ENCODE measurements at places on chromosomes 11 and 22.

DNA sequence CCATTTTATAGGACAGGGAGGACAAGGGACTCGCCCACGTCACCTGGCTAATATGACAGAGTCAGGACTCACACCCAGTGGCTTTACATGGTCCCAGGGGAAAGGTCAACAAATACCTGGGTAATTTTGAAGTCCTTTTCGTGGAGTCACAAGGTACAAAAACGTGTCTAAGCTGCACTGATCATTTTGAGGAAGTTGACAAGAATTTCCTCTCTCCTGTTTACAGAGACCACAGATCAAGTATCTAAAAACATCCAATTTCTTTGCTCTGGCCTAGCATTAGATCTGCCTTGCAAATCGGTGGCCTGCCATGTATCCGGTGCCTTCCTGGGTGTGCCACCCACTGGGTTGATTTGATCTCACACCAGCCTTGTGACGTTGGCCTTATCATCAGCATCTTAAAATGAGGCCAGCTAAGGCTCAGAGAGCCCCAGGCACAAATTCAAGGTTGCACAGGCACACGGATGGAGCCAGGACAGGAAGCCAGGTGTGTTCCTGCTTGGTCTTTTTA, 17.6 kb downstream of the GDPD5 start:
- no peak for DNase-seq

DNA sequence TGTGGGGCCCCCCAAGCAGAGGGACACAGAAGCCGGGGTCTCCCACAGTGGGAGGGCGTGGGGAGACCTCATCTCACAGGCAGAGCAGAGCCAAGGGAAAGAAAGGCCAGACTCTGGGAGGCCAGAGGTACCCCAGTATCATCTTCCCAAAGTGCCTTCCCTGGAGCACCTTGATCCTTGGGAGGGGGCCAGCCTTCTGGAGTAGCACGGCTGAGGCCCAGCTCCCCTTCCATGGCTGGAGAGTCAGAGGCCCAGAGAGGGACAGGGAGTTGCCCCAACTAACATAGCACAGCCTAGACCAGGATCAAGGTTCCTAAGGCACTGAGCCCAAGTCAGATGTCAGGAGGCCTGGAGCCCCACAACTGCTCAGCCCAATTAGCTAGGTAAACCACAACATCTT, 50.6 kb downstream of the ELFN2 start:
- DNase-seq = no peak

DNA sequence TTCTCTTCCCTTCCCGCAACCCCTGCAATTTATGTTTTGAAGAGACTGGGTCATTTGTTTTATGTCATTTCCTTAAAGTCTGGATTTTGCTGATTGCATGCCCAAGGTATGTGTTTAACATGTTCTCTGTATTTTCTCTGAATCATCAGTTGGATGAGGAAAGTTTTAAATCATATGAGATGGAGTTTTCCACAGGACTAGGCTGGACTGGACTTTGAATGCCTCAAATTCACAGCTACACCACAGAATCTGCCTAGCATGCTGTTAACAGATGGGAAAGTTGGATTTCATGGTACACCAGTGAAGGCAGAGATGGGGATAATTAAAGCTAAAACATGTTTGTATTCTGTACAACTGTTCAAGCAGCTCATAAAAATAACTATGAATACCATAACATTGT, 62.6 kb downstream of the CWC15 start:
- DNase-seq = no peak

DNA sequence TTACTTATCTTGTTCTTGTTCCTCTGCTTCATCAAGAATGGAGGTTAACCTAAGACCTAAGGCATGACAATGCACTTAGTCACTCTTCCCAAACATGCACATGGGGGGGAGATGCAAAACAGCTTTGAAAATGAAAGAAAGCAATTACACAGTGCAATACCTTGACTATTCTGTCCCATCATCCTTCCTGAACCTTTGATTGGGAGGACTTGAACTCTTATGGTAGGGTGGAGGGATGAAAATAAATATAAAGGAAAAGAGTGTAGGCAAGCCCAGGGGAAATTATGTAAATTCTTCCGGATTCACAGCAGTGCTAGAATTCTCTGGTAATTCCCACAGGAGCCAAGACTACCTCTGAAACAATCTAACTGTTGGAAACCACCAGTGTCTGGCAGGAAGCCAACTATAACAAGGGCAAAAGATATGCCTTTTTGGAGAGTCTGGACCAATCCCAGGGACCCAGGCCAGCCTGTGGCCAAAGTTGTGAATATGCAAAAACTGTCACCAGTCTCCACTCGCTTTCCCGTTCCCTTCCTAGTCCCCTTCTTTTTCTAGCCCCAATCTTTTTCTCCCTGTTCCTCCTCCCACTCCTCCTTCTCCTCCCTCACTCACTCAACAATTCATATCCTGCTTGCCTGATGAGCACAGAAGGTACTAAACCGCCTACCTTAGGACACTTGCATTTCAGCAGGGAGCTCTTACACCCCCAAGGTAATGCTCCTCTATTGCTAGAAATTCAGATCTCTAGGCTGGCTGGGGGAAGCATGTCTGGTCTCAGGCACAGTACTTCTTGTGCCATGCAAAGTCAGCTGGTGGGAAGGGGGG, 2.5 kb upstream of the RCN1 start:
- DNase-seq = no peak

GRCh38 chr11:104219096-104219495, 55.1 kb upstream of the PDGFD start:
- DNase-seq = peak; percentile 24

GRCh38 chr11:45154276-45154675, 7.8 kb downstream of the PRDM11 start:
- no peak for DNase-seq

GRCh38 chr11:60378354-60378753, at the start of gene MS4A7:
TSS of gene MS4A7 (plus strand) at chr11:60378532. CDS start at chr11:60383142, 4,610 bp downstream.
- no peak for DNase-seq

GRCh38 chr11:3021125-3021524, 29.0 kb upstream of the NAP1L4 start:
- no peak for DNase-seq

DNA sequence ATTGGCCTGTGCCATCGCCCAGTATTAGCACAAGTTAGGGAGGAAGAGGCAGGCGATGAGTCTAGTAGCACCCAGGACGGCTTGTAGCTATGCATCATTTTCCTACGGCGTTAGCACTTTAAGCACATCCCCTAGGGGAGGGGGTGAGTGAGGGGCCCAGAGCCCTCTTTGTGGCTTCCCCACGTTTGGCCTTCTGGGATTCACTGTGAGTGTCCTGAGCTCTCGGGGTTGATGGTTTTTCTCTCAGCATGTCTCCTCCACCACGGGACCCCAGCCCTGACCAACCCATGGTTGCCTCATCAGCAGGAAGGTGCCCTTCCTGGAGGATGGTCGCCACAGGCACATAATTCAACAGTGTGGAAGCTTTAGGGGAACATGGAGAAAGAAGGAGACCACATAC, 4.3 kb downstream of the TMEM25 start:
- no peak for DNase-seq

- DNase-seq = no peak
Observed at GRCh38 chr11:123264431-123264780, 69.4 kb upstream of the CLMP start.

GRCh38 chr11:61292356-61292755, 2.8 kb downstream of the VWCE start:
- DNase-seq = no peak

DNA sequence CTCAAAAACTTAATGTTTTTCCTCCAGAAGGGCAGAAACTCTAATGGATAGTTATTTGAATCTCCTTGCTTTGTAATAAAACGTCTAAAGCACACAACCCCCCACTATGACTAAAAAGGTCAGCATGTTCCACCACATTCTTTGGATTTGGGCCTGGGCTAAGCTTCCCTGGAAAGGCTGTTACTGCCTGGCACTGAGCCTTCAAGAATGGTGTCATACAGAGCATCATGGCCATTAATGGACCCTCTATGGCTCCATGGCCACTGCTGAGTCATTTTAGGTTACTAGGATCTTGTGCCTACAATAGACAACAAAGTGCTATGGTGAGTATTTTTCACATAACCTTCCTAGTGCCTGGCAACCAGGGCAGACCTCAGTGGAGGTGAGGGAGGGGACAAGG, 242.6 kb upstream of the FAT3 start:
- DNase-seq = no peak

- no peak for DNase-seq
Observed at GRCh38 chr11:77137421-77137820, 9.4 kb downstream of the MYO7A start.

DNA sequence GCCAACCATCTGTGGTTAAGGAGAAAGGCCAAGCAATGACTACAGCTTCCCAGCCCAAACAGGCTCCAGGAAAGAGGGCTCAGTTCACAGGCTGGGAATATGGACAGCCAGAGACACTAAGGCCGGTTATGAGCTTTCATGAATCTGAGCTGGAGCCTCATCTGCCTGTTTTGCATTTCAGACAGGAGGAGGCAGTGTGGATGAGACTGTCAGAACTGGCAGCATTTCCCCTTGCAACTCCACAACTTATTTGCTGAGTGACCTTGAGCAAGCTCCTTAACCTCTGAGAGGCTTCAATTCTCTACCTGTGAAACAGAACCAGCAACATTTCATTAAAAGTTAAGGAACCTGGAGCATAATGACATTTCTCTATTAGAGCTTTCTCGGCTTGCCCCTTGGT, 264.0 kb downstream of the ETS1 start:
- no peak for DNase-seq

GRCh38 chr11:74024261-74025029, 15.6 kb upstream of the UCP3 start:
- DNase-seq = peak; percentile 38

GRCh38 chr11:132334769-132335280, 964.4 kb downstream of the NTM start:
- no peak for DNase-seq

DNA sequence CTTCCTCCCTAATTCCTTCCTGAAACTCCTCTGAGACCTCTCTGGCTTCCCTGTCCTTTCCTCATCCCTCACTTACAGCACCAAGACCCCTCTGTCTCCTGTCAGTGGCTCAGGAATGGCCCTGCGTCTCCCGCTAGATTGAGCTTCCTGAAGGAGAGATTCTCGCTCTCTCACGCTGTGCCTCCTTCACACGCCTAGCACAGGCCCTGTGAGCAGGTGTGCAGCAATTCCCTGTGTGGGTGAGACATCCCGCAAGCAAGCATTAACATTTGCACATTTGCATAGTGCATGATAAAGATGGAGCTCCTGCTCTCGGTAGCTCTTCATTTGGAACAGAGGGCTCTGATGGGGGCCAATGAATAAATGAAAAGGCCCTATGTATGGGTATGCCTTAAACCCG, 159.8 kb downstream of the ADAMTS15 start:
- DNase-seq = no peak

DNA sequence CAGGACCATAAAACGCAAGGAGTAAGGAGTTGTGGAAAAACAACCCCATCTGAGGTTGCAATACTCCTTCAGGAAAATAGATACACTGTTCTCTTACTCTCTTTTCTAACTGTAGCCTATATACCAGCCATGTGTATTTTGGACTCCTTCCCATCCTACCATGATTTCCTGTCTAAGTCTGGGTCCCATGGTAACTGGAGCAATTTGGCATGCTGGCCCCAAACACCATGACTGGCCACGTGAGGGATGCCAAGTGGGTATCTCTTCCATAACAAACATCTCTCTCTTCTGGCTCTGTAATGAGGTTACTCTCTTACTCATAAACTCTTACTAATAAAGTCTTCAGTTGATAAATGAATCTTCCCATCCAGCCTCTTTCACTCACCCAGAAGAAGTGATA, 26.5 kb downstream of the ABTB2 start:
- DNase-seq = no peak

DNA sequence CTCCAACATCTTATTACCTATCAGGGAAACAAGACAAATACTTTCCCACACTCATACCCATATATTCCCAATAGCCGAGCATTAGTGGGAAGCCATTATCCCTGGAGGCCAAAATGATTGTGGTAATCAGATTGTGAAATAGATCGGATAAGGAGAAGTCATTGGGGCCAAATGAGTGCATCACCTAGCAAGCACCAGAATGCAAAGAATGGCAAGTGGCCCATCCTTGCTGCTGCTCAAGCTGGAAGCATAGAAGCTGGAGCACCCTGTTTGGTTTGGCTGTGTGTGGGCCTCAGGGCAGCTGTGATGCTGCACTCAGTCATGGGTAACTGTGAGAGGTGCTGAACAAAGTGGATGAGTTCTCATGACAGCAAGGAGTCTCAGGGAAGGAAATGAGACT, 18.7 kb upstream of the DBX1 start:
- no peak for DNase-seq

DNA sequence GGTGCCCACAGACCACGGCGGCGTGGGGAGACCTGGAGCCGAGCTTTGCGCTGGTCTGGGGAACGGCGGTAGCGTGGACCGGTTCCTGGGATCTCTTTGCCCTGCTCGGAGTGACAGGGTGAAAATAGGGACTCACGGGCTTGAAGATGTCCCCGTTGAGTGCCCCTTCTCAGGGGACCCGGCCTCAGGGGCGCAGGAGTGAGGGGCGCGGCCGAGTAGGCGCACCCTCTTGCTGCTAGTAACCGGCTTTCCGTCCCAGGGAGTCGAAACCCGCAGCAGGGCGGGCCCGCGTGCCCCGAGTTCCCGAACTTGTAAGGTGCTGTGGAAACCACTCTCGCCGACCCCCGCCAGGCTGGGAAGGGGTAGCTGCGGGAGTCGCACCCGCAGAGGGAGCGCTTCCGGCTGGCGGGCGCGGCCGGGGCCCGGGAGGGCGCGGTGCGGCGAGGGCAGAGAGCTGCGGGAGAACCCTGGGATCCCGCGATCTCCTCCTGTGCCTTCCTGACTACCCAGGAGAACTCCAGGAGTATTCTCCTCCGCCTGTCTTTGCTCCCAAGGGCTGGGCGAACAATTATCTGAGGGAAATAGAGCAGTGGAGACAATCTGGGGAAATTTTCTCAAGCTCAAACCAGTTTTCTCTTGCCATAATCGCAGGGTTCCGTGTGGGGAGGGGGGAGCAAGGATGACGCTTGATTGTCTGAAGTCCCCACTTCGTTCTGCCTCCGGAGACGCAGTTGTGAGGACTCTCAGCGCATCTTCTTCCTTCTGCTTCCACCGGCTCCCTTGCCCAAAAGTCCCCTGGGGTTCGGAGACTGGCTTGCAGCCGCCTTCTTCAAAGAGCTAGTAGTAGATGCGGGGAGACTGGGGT, 666 bp downstream of the NELL1 start:
- DNase-seq = no peak

DNA sequence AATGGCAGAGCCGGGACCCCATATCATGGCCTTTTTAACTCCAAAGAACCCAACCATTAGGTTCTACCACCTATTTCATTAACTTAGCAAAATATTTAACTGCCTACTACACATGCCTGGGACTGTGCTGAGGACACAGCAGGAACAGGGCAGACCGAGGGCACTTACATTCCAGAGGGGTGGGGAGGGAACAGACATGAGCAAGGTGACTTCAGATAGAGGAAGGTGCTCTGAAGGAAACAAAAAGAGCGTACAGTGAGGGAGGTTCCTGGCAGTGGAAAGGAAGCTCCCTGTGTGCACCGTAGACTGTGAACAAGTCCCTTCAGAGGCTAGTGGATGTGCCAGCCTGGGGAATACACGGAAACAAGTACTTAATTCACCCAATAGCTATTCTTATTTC, 82.8 kb downstream of the NAT10 start:
- DNase-seq = no peak

GRCh38 chr22:39110631-39111561, 13.9 kb downstream of the APOBEC3H start:
- DNase-seq = no peak
